ENCODE measurements at places on chromosomes 16 and 17. TPM values are rescaled to one million over a fixed set of nuclear protein-coding genes. Genes with fewer than 3 reads are reported as not detected.

DNA sequence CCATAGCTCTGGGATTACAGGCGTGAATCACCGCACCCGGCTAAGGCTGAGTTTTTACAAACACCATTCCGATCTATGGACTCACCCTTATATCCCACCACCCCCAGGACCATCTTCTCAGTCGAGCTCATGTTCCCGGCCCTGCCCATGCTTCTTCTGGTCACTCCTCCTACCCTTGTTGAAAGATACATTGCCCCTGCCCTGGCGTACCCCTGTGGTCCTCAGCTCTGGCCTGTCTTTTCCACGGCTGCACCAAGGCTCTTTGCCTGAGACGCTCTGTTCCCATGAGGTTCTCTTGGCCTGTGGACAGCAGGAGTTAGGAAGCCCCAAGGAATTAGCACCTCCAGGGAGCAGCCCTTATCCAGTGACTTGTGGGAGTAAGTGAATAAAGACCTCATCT lies 379.4 kb upstream of the TNRC6C start:
- DNase-seq: no peak
- no peaks in the 10 kb centered on the region for H3K36me3 ChIP-seq
- H3K4me3 ChIP-seq: no peak overlapping the region
- H3K27me3 ChIP-seq: no peaks in the 10 kb centered on the region
- no peaks in the 10 kb centered on the region for H3K4me1 ChIP-seq

DNA sequence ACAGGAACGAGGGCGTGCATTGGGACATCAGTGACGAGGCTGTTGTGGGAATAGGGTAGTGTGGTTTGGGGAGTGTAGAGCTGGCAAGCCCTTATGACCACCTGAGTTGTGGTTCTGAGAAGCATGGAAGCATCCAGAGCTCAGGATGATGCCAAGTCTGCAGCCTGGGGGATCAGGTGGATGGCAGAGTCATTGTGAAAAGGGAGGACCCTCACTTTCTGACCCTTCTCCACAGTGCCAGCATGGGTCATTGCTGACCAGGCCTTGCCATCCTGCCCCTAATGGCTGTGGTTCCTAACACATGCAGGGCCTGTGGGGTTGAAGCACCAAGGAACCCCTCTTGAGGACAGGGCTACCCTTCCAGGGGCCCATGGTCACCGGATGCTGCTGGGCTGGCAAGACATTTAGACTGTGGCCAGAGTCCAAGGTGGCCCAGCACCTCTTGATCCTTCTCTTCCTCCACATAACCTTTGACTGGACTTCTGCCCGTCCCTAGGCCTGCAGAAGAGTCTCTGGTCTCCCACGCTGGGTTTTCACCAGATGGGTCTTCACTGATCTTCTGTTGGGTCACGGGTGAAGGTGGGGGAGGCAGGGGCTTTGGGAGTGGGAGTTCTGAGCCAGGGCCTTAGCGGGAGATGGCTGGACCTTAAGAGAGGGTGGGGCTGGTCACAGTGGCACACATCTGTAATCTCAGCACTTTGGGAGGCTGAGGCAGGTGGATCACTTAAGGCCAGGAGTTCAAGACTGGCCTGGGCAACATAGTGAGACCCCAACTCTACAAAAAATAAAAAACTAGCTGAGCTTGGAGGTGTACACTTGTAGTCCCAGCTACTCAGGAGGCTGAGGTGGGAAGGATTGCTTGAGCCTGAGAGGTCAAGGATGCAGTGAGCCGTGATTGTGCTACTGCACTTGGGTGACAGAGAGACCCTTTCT lies 2.0 kb upstream of the PLA2G15 start:
- no peak overlapping the region for H3K27ac ChIP-seq
- H3K36me3 ChIP-seq: no peaks in the 10 kb centered on the region
- DNase-seq: no peak
- H3K27me3 ChIP-seq: no peaks in the 10 kb centered on the region
- H3K4me1 ChIP-seq: peaks cover 43% of the 10 kb centered on the region

DNA sequence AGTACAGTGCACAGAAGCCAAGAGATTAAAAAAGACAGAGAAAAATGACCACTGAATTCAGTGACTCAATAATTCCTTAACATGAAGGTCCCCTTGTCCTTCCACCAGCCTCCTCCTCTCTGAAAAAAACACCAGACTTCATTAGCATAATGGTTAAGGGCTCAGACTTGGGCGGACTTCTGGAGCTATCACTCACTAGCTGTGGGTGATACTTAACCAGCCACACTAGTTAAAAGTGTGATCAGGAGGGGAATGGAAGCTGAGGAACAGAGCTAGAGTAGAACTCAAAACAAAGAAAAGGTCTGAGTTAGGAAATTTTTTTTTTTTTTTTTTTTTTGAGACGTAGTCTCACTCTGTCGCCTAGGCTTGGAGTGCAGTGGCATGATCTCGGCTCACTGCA lies 23.2 kb downstream of the ZNF652 start:
- no peak overlapping the region for H3K27ac ChIP-seq
- DNase-seq: no peak

EVPLL gene
- total RNA-seq: not detected

- no peaks in the 10 kb centered on the region for H3K4me1 ChIP-seq
- DNase-seq: no peak
- H3K27ac ChIP-seq: no peak overlapping the region
- no peaks in the 10 kb centered on the region for H3K27me3 ChIP-seq
These were observed 29.4 kb downstream of the TBCD start for GRCh38 chr17:82780971-82781893.

ORC6 gene
- total RNA-seq: 1.4 TPM

DNA sequence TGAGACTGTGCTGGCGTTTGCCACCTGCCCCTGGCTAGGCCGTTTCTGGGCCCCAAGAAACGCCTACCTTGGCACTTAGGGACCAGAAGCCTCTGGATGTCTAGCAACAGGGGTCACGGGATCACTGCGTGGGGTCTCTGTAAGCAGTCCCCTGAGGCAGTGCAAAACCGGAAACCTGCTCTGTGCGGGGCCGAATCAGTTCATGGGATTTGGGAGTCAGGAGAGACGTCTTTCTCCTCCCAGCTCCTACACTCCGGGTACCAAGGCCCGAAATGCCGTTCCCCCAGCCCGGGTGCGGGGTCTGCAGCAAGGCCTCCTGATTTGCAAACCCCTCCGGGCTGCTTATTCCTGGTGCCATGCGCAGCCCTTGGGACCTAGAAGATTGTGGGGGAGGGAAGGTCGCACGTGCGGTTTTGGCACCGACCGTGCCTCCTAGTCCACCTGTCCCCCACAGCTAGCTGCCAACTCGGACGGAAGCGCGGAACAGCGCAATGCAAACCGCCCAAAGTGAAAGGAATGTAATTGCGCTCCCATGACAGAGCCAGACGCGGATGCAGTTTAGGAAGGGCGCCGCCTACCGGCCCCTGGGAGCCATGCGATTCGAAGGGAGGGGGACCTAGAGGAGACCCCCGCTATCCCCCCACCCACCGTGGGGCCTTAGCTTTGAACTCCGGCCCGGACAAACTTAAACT lies 6.5 kb downstream of the IRX5 start:
- DNase-seq: no peak
- peak overlapping the region; percentile 15 for H3K4me3 ChIP-seq
- H3K27ac ChIP-seq: peak overlapping the region; percentile 38
- peaks cover 78% of the 10 kb centered on the region for H3K27me3 ChIP-seq
- no peaks in the 10 kb centered on the region for H3K36me3 ChIP-seq
- H3K4me1 ChIP-seq: peaks cover 7% of the 10 kb centered on the region

DNA sequence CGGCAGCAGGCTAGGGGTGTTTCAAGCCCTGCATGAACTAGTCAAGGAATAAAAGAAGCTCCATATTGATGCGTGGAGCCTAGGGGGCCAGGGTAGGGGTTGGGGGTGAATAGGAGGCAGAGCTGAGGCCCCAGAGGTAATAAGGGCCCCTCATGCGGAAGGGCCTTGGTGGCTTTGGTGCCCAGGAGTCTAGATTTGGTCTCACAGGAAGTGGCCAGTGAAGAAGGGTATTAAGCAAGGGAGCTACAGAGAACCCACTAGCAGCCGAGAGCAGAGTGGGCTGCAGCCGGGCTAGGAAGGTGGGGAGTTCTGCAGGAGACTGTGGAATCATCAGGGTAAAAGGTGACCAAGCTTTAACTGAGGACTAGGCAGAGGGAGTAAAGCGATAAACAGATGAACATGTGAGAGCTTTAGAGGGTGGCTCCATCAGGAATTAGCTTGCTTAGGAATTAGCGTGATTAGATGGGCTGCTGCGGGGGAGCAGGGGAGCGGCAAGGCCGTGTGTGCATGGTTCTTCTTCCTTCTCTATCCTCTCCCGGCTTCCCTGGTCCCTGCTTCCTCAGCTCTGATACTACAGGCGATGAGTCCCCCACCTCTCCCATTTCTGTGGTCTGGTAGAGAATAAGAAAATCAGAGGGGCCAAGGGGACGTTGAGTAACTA lies 9.8 kb downstream of the GNGT2 start:
- no peaks in the 10 kb centered on the region for H3K36me3 ChIP-seq
- H3K27me3 ChIP-seq: no peaks in the 10 kb centered on the region
- peaks cover 5% of the 10 kb centered on the region for H3K4me1 ChIP-seq
- H3K27ac ChIP-seq: no peak overlapping the region
- no peak for DNase-seq

- H3K4me3 ChIP-seq: peak overlapping the region; percentile 91
- peaks cover 2% of the 10 kb centered on the region for H3K4me1 ChIP-seq
- H3K27ac ChIP-seq: peak overlapping the region; percentile 93
- H3K27me3 ChIP-seq: no peaks in the 10 kb centered on the region
- no peak for DNase-seq
These were observed 77.8 kb downstream of the MRC2 start for GRCh38 chr17:62705156-62705777.

GRCh38 chr16:4452674-4453073 lies 21.8 kb downstream of the NMRAL1 start:
- H3K4me1 ChIP-seq: no peaks in the 10 kb centered on the region
- no peak for DNase-seq
- H3K36me3 ChIP-seq: peaks cover 95% of the 10 kb centered on the region

- H3K27me3 ChIP-seq: no peaks in the 10 kb centered on the region
- no peak overlapping the region for H3K4me3 ChIP-seq
- DNase-seq: no peak
- no peaks in the 10 kb centered on the region for H3K4me1 ChIP-seq
- no peak overlapping the region for H3K27ac ChIP-seq
- H3K36me3 ChIP-seq: peaks cover 73% of the 10 kb centered on the region
These were observed 1.2 kb upstream of the LAT start for GRCh38 chr16:28983644-28984043.

DNA sequence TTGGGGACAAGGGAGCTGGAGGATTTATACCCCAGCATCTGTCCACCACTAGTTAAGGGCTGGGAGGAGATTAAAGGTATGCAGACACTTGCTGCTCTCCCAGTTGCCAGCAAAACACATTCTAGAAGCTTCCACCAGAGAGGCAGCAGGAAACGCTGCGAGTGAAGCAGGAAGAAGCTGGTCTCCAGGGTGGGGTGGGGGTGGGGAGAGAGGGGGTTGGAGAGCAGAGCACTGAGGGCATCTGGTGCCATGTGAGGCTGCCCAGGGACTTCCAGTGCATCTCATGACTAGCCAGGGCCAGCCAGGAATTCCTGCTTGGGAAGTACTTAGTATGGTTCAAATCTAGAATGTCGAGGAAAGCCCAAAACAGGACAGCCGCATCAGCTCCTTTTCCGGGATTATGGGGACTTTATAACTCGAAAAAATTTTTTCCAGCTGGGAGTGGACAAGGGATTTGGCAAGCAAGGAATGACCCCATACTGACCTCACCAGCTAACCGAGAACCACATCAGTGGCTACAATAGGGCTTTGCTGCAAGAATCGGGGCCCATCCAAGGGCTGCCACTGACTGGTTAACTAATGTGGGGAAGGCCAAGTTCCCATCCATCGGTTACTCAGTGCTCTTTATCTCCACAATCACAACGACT lies 26.2 kb upstream of the AXIN2 start:
- H3K27ac ChIP-seq: no peak overlapping the region
- H3K27me3 ChIP-seq: no peaks in the 10 kb centered on the region
- no peak for DNase-seq
- H3K4me3 ChIP-seq: no peak overlapping the region
- no peaks in the 10 kb centered on the region for H3K36me3 ChIP-seq
- H3K4me1 ChIP-seq: peaks cover 29% of the 10 kb centered on the region

MYO1D gene
- total RNA-seq: 8.9 TPM

DNA sequence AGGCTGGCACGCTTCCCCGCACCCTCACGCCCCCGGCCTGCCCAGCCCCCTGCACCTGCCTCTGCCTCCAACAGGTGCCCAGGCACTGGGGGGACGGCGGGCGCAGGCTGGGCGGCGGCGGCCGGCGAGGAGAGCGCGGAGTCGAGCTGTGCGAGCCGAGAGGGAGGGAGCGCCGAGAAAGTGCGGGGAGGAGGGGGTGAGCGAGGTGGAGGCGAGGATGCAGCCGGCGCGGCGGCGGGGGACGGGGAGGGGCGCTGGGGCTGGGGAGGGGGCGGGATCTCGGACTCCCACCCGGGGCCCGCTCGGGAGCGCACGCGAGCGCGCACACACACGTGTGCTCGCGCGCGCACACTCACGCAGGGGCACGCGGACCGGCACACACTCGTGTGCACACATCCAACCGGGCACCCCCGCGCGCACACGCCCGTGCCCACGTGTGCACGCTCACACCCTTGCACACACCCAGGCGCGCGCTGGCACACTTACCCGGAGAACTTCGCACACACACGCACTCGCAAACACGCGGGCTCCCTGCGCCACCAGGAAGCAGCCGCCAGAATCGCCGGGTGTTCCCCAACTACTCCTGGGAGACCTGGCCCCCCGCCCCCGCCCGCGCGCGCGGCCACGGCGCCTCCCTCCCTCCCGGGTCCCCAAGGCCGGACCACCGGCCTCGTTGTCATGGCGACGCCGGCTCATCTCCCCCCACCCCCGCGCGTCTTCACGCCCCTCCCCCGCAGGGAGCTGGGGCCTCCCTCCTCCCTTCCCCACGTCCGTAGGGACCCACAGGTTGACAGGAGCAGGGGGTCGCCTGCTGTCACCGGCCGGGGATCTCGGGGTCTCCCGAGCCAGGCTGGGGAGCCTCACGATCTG lies at the start of gene DOC2A:
Gene DOC2A, minus strand, starts transcription at position 184 of the 870 bp plus-strand sequence. CDS start 805 bp downstream, outside the sequence.
- H3K4me1 ChIP-seq: peaks cover 15% of the 10 kb centered on the region
- no peak within 1 kb of the TSS for H3K27ac ChIP-seq
- H3K4me3 ChIP-seq: peak within 1 kb of the TSS; percentile 30
- H3K36me3 ChIP-seq: no peaks in the 10 kb centered on the region
- no peak for DNase-seq
- peaks cover 44% of the 10 kb centered on the region for H3K27me3 ChIP-seq

GRCh38 chr17:8473451-8474192 lies 37.9 kb downstream of the NDEL1 start:
- H3K36me3 ChIP-seq: peaks cover 19% of the 10 kb centered on the region
- no peaks in the 10 kb centered on the region for H3K27me3 ChIP-seq
- peaks cover 16% of the 10 kb centered on the region for H3K4me1 ChIP-seq

CORO1A gene
- total RNA-seq: 14.4 TPM

All from heart left ventricle (tissue), 16 donors.